ENCODE measurements at places on chromosomes 16 and 17.
A peak's percentile ranks its signal among the peaks of the same experiment; 100 is the strongest.

GRCh38 chr17:78338486-78339259 lies 21.2 kb downstream of the SOCS3 start:
- no peak for DNase-seq

- no peak for DNase-seq
Measured at GRCh38 chr16:23310217-23310616, 8.1 kb downstream of the SCNN1B start.

GRCh38 chr17:77491921-77492445 lies 351.2 kb downstream of the SEC14L1 start:
- DNase-seq: peak; percentile 10

DNA sequence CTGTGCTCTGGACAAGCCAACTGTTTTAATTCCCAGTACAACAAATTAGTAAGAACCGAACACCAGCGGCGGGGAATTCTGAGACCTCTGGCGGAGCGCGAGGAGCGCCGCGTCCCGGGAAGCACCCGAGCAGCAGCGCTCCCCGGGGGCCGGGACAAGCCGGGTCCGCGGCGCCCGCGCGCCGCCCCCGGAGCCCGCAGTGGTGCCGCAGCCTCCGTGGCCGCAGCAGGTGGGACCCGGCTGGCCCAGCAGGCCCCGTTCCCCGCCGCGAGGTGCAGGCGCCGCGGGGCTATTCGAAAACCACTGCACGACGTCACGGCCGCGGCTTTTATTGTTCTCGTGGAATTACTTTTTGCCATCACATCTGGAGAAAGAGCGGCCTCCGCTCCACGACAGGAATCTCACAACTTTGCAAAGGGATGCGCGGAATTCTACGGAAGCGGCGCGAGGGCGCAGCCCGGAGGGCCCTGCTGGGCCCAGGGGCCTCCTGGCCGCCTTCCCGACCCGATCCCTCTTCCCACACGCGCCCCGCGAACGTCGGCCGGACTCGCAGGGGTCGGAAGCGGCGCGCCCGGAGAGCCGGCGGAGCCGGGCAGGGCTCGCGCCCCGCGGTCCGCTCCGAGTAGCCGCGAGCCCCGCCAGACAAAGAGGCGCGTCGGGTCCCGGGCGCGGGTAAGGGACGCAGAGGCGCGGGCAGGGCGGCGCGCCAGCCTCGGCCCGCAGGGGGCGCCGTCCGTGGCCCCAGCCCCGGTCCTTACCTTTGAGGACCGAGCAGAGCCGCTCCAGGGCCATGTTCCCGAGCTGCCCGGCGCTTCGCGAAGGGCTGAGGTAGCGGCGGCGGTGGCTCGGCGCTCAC lies 696 bp downstream of the NETO2 start:
- DNase-seq: peak; percentile 51

GRCh38 chr16:56604966-56605365 lies 3.4 kb upstream of the MT2A start:
- no peak for DNase-seq

DNA sequence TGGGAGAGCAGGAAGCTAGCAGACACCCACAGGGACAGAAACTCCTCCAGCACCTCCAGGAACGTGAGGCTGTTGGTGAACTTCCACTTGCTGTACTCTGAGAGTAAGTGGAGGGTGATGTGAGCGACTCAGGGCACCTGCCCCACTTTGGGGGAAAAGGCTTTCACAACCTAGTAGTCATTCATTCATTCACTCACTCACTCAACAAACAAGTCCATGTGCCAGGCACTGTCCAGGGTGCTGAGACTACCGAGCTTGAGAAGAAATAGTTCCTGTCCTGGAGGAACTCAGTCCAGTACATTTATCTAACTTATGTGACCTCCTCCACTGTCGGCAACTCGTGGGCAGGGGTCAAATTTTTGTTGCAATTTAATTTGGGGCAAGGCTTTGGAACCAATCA lies 26.6 kb downstream of the LGALS9 start:
- no peak for DNase-seq

DNA sequence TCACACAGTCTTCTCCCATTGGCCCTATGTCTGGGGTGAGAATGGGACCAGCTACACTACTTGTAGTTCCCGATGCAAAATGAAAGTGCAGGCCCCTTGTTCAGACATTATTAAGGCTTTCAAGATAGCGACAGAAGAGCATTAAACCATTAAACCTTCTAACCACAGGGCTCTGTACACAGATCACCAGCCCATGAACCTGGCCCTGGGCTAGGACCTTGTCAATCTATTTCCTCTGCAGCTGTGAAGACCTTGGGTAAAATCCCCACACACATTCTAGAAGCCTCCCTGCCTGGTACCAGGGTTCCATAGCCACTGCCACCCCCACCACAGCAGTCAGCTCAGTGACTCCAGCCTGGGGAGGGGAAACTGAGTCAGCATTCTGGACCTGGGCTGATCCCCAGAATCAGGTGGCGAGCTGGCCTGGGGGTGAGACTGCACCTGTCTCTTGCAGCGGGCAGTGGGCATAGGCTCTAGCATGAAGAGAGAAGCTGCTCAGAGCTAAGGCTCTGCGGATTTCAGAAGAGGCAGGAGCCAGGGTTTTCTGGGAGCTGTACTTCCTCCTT lies 119.7 kb upstream of the LHX1 start:
- DNase-seq: no peak

GRCh38 chr17:15480204-15480603 lies 12.8 kb upstream of the CDRT4 start:
- DNase-seq: no peak

- DNase-seq: no peak
Measured at GRCh38 chr17:67449065-67449464, 72.0 kb downstream of the PITPNC1 start.

DNA sequence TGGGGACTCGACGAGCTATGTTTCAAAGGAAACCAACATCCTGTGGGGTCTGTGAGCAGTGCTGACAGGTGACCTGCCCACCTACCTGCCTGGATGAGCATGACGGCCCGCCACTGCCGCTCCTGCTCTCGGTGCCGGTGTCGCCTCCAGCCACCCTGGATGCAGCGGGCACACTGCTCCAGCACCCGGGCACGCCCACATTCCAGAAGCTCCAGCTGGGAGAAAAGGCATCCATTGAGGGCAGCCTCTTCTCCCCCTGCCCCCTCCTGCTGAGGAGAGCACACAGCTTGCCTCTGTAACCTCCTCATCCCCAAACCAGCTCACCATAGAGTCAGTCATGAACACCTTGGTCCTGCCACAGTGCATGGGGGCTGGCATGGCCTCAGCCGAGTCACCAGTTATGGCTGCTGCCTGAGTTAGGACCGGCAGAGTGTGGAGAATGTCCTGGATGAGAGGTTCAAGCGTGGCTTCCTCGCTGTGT lies 14.3 kb downstream of the ZNHIT3 start:
- DNase-seq: no peak

DNA sequence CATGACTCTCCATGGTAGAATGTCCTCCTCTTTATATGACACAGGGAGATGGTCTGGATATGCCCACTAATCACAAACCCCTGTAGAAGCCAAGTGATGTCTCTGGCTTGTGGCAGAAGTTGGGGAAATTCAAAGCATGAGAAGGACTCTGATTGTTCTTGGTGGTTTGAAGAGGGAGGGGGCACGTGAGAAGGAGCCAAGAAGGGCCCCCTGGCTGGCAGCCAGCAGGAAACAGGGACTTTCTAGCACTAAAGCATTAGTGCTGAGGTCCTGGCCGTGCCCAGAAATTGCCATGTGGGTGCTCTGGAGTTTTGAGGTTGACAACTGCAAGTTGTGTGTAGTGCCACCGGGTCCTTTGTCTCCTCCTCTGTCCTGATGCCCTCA lies 199.9 kb downstream of the LGALS9B start:
- DNase-seq: peak; percentile 21

DNA sequence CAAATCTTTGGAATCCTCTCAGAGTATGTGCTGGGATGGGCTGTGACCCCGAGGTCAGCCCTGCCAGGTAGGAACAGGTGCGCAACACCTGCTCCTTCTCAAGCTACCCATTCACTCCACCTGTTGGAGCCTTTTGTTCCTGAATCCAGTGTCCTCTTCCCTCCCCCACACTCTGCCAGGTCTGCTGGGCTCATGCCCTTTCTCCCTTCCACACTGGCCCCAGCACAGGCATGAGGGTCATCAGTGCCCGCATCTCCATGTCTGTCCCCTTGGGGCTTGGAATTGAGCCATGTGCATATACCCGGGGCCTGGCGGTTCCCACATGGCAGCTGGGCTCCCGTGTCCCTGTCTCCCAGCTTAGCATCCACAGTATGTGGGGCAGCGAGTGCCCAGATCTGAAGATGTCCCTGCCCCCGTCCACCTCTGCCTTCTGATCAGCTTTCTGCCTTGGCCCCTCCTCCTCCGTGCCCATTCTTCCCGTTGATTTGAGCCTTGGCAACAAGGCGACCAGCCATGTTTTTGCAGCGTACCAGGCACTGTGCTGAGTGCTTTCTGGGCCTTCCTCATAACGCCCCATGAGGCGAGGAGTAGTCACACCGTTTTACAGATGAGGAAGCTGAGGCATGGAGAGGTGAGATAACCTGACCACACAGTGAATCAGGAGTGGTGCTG lies 102.2 kb downstream of the RAP1GAP2 start:
- no peak for DNase-seq

- no peak for DNase-seq
Measured at GRCh38 chr17:64223931-64224629, 39.0 kb downstream of the TEX2 start.

DNA sequence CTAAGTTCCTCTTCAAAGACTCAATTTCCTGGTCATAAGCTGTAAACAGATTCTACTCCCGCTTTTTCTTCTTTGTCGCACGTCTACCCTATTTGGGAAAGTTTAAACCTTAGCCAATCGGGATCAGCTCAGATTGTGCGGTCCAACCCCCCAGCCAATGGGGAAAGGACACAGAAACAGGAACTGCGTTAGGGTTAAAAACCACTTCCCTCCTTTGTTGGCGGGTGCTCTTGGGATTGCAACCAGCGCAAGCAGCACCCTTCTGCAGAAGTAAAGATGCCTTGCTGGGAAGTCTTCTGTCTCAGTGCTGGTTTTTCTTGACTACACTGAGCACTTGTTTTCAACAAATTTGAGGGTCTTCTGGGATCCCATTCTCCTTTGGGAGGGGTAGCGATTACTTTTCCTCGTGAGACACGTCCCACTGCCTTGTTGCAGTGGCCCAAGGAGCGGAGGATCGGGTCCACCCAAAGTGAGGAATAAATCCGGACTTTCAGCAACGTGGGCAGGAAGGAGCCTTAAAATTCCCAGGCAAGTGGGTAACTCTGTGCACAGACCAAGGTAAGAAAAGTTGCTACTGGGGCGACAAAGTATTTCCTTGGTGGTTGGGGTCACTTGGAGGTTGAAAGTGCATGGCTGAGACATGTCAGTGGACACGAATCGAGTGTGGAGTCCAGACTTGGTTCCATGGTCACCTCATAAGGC lies 1.0 kb upstream of the YPEL3 start:
- DNase-seq: no peak

GRCh38 chr16:30033270-30033669 lies 2.2 kb upstream of the TLCD3B start:
- no peak for DNase-seq

DNA sequence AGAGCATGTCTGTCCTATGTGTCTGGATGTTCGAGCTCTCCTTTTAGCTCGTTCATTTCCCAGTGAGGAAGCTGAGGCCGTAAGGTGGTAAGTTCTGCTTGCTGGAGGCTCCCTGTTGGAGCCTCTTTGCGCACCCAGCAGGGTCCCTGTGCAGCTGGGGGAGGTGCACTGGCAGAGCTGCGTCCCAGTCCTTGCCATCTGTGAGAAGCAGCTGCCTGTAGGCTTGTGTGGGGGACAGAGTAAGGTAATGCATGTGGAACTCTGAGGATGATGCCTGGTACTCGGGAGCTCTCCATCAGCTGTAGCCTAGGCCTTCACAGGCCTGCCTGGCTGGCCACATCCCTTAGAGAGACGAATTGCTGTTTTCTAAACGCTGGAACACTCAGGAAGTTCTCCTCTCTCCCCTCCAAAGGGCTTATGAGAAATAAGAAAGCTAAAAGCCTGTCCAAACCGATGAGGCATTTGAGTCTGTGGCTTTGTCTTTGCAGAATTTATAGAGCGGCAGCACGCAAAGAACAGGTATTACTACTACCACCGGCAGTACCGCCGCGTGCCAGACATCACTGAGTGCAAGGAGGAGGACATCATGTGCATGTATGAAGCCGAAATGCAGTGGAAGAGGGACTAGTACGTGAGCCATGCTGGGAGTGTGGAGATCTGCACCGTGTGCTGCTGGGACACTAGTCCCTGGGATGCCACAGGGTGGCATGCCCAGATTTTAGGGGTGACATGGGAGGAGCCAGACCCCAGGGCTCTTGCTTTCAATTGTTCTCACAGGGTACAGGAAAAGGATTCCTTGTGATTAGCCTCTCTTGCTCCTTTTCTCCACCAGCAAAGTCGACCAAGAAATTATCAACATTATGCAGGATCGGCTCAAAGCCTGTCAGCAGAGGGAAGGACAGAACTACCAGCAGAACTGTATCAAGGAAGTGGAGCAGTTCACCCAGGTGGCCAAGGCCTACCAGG lies 1.6 kb downstream of the NDUFB10 start:
- DNase-seq: peak; percentile 30

DNA sequence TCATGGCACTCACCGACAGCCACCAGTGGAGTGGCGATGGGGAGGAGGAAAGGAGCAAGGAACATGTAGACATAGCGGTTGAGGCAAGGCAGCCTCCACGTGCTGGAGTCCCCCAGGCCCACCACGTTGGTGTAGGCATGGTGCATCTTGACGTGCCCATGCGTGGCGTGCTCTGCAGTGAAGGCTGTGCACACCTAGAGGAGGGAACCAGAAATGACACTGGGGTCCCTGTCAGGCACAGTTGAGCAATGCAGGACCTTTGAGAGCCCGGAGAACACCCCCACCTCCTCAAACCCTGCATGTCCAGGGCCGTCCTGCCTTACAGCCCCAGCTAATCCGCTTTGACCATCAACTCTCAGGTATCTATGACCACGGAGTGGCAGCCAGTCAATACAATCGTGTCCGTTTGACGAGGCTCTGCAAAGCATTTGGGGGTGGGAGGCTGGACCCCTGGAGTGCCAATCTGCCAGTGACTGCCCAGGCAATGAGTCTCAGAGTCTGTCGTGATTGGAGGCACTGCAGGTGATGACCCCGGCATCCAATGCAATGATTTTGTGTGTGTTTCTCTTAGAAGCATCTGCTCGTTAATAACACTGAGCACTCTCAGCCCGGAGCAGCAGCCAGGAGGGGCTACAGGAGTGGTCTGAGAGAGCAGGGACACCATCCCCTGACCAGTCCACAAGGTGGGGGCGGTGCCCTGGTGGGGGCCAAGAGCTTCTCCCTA lies 9.9 kb upstream of the FDXR start:
- DNase-seq: no peak

DNA sequence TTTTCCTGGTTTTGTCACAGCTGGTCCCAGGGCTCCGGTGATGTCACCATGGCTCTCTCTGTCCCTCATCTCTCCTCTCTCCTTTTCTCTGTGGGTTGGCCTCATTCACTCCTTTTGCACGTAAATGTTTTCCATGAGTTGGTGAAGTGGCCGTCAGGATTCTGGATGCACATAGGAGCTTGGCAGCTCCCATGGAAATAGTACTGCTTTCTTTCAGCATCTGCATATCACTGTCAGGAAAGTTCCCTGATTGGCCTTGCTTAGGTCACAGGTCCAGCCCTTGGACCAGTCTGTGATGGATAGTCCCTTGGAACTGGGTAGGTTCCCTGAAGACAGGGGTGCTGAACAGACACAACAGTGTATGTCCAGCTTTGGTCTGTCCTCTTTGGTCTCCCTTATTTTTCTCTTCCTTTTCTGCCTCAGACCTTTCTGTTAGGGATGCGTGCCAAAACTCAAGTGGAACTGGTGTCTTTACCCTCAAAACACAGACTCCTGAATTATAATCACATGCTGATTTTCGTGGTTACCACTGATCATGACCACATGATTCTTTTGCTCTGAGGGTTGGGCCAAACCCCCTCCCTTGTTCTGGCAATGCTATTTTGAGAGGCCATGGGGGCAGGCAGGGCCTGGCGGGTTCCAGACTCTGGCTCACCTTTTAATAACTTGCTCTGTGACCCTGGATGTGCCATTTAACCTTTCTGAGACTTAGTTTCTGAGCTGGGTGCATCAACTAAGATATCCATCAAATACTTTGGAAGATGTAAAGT lies 99.0 kb downstream of the MSI2 start:
- DNase-seq: no peak
